Stimulated activated CD4-positive, alpha-beta T cell treated with anti-CD3 and anti-CD28 coated beads, Interleukin-1b, Interleukin-23, amount 100 ng/mL, for 48 hours (primary cell): ENCODE measurements at places on chromosomes 1 and 21.

DNA sequence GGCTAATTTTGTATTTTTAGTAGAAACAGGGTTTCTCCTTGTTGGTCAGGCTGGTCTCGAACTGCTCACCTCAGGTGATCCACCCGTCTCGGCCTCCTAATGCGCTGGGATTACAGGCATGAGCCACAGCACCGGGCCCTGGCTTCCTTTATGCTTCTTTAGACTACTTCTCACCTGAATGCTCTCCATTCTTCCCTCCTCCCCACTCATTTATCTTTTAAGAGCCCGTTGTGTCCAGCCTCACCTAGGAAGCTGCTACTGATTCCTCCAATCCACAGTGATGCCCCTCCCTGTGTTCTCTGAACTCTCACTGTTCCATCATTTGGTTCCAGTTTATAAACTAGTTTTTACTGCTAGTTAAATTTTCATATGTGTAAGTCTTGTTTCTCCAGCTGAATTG, 44.9 kb upstream of the NR5A2 start:
- no peak for DNase-seq

GRCh38 chr1:207007352-207008033, 25.1 kb downstream of the C1orf116 start:
- no peak for DNase-seq

GRCh38 chr1:187588917-187589316, 760.2 kb downstream of the PLA2G4A start:
- DNase-seq = no peak

DNA sequence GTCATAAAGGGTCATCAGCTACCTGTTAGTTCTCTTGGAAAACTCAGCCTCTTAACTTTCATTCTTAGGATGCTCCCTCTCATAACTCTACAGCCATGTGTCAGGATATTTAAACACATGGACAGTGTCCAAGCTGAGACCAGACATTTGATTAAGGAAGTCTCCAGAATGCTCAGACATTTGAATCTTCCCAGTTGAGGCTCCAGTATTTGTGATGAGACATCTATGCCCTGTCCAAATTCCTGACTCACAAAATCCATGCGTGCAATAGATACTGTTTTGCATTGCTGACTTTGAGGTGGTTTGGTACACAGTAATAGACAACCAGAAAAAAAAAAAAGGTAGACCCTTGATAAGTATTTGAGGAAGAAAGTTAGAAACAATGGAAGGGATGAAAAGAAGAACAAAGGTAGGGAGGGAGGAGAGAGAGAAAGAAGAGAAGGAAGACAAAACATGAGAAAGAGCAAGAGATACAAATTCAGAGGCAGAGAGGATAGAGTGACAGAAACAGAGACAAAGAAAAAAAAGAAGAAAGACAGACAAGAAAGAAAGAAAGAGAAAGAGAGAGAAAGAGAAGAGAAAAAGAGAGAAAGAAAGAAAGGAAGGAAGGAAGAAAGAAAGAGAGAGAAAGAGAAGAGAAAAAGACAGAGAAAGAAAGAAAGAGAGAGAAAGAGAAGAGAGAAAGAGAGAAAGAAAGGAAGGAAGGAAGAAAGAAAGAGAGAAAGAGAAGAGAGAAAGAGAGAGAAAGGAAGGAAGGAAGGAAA, 275.5 kb upstream of the PRMT6 start:
- DNase-seq = no peak

- peak; percentile 53 for DNase-seq
These were observed 34.0 kb upstream of the BCAR3 start for GRCh38 chr1:93715529-93716126.

DNA sequence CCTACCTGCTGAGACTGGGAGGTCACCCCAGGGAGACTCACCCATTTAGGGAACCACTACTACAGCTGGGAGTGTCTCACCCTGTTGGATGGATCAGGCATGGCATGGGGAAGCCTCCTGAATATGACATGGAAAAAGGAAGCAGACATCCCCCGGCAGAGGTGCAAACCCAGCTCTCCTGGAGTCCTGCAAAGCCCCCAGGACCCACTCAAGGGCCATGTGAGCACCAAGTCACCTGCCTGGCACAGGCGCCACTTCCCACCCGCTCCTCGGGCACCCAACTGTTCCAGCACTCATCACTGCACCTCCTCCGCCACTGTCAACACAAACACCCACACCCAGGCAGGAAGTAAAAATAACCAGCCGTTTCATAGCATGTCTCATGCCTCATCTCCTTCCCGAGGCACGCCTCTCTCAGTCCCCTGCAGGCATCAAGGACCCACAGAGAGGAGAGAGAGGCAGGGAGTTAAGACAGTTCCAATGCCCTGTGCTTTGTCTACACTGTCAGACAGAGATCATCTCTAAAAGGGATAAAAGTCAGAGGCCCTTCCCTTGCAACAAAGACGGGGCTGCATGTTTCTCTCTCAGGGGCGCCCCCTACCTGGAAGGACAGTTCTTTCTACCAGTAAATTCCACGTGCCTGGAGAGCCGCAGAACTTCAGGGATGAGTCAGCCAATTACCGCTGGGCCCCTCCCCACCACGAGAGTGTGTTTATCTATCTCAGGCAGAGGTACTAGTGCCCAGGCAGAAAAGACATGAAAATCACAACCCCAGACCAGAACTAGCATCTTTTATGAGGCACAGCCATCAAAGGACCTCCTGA, 150.1 kb upstream of the SOD1 start:
- DNase-seq = peak; percentile 88

DNA sequence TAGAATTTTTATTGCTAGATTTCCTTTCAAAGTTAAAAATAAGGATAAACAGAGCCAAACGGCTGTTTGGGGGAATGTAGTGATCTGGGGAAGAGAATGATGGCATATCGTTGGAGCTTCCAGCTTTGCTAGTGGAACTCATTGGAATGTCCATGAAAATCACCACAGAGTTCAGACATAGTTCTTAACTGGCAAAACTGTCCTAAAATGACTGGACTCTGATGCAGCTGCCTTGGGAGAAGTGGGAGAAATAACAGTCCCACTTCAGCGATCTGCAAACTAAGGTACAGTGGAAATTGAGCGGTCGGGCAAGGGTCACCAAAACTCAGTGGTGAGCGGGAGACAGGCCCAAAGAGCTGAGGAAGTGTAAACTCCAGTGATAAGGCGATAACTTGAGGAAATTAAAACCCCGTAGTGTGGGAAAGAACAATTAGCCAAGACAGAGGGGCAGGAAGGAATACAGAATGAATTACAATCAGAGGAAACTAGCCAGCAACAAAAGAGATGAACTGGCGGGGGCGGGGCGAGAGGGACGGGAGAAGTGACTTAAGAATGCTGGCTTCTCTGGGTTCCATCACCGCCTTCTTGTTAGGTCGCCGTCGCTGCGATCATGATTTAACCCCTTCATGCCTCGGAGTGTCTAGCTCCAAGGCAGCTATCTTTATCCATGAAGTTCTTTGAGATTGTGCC, 89.8 kb upstream of the ARHGAP29 start:
- DNase-seq = no peak

DNA sequence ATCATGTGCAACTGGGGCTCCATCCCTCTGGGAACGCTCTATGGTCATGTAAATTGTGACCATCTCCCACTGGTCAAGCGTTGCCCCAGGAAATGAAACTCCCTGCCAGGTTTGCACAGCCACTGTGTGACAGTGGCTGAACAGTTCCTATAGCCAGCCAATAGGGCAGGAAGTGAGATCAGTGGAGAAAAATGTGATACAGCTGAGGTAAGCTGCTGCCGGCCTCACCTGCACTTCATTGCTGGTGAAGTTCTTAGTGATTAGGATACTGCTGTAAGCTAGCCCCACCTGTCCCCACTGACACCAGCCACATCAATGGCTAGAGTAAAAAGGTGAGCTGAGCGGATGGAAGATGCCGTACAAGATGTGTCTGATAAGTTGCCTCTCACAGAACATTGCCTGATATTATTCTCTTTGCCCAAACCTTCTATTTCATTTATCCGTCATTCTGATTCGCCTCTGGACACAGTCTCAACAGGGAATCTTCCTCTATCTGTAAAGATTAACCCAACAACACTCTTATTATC, 38.4 kb upstream of the CDC42BPA start:
- no peak for DNase-seq

- peak; percentile 78 for DNase-seq
These were observed 725 bp downstream of the MTFR1L start for GRCh38 chr1:25820247-25821111.

- no peak for DNase-seq
These were observed 33.7 kb downstream of the ATF6 start for GRCh38 chr1:161799792-161800191.

DNA sequence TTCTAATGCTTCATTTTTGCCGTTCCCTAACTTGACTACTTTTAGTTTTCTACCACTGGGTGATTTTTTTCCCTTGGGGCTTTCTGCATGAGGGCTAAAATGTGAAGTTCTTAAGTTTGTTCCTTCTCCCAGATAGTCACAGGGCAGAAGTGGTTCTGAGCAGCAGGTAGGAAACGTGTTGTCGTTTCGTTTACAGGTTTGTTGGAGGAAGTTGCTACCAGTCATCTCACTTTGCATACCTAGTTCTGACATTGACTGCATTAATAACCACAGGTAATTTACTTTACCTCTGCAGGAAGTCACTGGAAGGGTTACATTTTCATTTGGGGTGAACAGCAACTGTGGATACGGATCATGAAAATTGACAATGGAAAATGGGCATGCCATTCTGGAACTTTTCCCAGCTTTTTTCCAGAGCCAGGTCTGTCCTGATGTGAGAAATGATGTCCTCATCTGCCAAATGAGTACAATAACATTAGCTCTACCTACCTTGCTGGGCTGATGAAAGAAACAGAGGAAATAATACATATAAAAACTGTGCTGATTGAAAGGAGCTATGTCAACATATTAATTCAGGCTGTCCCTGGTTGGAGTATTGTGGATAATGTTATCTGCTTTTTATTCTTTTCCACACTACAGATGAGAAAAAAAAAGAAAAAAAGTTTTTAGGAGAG, 94.2 kb downstream of the DISC1 start:
- DNase-seq = no peak

DNA sequence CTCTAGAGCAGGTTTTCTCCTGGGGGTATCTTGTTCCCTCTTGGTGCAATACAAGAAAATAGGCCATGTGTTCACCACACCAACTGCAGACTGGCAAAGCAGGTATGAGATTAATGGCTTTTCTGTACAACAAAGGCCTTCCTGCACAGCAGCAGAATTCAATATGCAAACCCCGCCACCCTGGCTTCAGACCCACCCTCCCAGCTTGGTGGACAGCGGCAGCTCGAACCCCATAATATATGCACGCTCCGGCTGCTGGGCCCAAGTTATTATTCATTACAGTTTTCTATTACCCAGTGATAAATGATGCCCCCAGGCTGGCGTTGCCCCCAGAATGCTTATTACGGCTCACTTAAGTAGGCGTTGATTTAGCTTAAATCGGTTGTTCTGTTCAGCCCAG, 144.2 kb downstream of the RRAGC start:
- no peak for DNase-seq

GRCh38 chr1:72010094-72010431, 272.3 kb downstream of the NEGR1 start:
- DNase-seq = no peak

DNA sequence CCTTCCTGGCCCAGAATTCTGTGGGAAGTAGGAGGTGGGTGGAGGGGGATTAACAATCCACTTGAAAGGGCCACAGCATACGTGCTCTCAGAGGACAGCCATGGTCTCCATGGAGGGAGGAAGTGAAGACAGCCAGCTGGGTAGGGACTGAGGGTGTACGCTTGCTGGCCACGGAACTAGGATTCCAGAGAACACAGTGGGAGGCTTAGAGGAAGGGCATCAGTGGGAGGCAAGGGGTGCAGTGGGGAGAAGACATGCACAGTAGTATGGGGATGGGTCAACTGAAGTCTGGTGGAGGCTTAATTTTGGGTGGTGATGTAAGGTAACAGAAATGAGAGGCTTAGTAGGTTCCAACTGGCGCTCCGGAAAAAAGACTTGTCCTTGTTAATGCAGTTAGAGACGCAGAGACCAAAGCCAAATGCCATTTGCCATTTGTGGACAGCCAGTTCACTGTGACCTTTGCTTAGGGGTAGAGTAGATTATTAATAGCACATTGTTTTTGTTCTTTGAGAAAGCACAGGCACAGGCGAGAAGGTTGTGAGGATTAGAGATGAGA, 103.0 kb downstream of the ZSCAN20 start:
- no peak for DNase-seq

GRCh38 chr1:79010589-79010988, 4.1 kb upstream of the ADGRL4 start:
- no peak for DNase-seq

DNA sequence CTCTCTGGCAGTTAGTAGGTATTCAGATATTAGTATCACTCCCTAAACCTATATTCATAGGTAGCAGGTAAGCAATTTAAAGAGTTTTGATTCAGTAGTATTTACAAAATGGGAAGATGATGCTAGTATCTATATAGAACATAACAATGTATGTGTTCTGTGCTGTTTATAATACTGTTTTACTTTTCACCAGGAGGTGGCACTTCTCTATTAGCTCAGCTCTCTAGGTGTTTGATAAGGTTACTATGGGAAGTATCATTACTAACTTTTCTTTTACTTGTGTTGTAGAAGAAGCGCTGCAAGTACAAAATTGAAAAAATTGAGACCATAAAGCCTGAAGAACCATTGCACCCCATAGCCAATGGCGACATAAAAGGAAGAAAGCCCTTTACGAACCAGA, 49.4 kb upstream of the FASLG start:
- DNase-seq = no peak

- no peak for DNase-seq
These were observed 120.9 kb downstream of the SYT2 start for GRCh38 chr1:202589190-202589930.

DNA sequence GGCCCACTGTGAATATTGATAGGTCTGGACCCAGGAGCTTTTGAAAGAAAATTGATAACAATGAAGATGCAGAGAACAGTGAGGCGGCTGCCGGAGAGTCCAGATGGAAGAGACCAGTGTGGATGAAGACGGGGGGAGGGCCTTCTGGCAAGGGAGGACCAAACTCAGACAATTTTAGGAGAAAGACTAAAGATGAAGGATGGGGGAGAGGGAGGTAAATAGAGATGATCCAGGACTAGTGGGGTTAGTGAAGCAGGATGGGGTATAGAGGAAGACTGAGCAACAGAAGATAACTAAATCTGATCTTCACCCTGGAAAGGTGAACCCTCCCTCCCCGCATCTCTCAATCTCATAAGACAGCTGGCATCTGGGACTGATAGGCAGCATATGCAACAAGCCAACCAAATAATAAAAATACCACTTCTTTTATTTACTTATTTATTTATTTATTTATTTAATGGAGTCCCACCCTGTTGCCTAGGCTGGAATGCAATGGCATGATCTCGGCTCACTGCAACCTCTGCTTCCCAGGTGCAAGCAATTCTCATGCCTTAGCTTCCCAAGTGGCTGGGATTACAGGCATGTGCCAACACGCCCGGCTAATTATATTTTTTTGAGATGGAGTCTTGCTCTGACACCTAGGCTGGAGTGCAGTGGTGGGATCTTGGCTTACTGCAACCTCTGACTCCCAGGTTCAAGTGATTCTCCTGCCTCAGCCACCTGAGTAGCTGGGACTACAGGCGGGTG, 10.5 kb downstream of the EIF3I start:
- no peak for DNase-seq

DNA sequence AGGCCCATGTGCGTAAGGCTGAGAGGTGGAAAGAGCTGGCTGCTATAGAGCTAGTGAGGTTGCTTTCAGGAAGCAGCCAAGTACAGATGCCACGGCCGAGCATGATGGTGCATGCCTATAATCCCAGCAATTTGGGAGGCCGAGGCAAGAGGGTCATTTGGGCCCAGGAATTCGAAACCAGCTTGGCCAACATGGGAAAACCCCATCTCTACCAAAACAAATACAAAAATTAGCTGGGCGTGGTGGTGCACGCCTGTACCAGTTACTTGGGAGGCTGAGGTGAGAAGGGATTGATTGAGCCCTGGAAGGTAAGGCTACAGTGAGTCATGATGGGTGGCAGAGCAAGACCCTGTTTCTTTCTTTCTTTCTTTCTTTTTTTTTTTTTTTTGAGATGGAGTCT, 2.7 kb downstream of the CCDC24 start:
- DNase-seq = no peak
